ENCODE measurements at places on chromosomes 5 and 9. TPM values are rescaled to one million over a fixed set of nuclear protein-coding genes. Genes with fewer than 3 reads are reported as not detected.

Gene POU5F2
- total RNA-seq = 3.1 TPM

Gene AQP3
- 1.9 TPM for total RNA-seq

Gene GOLM1
- total RNA-seq = 72.0 TPM

Gene JAKMIP2
- 1.4 TPM for total RNA-seq

Gene LCN1
- not detected for total RNA-seq

Gene SH3PXD2B
- total RNA-seq = 46.7 TPM

Gene PRUNE2
- total RNA-seq = 122 TPM

Gene PTGDS
- total RNA-seq = 27.6 TPM

Gene TIMD4
- not detected for total RNA-seq

Gene LHX2
- not detected for total RNA-seq

Gene PCDHAC2
- total RNA-seq = not detected

Gene MSX2
- under 0.01 TPM for total RNA-seq

DNA sequence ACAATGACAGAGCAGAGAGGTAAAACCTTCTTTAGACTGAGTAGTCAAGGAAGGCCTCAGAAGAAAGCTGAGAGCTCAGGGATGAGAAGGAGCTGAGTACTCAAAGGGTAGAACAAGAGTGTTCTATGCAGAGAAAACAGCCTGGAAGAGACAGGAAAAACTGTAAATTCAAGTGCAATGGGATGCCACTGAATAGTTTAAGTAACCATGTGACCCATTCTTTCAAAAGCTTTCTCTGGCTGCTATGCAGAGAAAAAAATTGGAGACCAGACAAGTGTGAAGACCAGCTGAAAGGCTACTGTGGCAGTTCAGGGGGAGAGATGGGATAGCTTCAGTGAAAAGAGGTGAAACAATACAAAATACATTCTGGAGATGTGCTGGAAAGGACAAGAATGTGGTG lies 61.3 kb upstream of the RNF38 start:
- peak; percentile 56 for DNase-seq

DNA sequence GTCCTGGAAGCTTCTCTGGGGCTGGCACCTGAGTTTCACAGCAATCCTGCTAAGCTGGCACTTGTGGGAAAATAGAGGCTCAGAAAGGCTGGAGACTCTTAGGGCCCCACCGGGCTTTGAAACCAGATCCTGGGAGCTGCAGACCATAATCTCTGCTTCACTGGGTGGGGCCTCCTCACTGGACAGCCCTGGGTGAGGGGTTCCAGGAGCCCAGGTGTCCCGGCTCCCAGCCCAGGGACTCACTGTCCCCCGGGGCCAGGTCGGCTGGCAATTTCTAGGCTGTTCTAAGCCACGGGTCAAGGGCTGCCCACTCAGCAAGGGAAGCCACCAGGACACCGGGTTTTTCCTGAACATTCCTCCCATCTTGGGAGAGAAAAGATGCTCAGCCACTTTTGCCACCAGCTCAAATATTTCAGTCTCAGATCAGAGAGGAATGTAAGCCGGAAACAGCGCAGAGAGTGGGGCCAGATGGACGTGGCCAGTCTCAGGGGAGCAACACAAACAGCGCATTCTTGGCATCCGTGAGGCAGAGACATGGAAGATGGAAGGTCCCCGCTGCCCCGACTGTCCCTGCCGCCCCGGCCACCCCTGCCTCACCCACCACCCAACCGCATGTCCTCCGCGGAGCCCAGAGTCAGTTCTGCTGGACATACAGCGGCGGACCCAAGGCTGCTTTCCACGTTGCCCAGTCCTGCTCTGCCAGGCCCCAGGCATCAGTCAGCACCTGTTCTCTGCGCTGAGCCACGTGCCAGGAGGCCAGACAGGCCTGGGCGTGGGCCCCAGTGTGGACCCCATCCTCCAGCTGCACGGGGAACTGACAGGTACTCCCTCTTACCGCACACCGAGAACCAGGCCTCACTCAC lies 72.6 kb downstream of the VAV2 start:
- no peak for DNase-seq

DNA sequence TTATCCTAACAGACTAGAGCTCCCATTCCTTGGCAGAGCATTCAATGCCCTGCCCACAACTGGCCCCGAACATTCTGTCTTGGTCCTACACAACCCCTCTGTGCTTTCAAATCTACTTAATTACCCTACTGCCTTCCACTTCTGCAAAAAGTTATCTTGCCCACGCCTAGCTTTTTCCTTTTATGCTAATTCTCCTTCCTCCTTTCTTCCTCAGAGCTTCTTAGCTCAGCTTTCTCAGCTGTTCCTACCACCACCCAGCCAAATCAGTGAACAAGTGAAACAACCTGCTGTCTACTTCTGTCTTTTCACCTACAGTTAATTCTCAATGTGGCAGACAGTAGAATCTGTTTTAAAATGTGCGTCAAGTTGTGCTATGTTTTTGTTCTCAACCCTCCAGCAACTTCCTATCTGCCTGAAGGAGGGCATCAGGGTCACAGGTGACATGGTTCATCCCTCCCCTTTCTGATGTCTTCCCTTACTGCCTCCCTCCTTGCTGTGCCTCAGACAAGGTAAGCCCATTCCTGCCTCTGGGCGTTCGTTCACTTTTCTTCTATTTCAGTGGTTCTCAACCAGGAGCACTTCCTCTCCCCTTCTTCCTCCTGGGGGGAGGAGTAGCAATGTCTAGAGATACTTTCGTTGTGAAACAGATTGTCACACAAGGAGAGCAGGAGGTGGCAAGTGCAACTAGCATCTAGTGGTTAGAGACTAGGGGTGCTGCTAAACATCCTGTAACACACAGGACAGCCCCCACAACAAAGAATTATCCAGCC lies 1.3 kb upstream of the REEP5 start:
- no peak for DNase-seq

DNA sequence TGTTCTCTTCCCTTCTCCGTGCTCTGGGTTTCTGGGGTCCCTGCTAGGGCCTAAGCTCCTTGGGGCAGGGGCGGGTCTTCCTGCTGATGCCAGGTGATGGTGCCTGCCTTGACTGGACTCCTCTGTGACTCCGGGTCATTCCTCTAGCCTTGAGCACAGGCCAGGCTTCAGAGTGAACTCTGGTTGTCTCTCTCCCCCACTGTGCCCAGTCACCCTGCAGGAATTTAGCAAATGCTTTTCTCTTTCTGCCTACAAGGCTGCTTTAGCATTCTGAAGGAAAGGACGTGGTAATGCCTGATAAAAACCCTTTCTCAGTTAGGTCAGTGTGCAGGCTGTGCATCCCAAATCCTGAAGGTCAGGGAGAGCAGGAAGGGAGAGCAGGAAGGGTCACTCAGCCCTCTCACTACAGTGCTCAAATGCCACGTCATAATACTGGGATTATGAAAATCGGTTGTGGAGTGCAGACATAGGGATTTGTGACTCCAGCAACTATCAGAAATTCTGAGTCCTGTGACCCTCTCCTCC lies 2.7 kb downstream of the CXCL14 start:
- DNase-seq = peak; percentile 19

GRCh38 chr5:98637557-98637956 lies 135.9 kb upstream of the RGMB start:
- no peak for DNase-seq

GRCh38 chr5:14211818-14212803 lies 69.0 kb downstream of the TRIO start:
- no peak for DNase-seq

GRCh38 chr9:5892456-5893133 lies 1.9 kb downstream of the MLANA start:
- no peak for DNase-seq

GRCh38 chr5:103402851-103403250 lies 144.3 kb downstream of the MACIR start:
- no peak for DNase-seq

GRCh38 chr9:108224716-108225115 lies 631.1 kb downstream of the ACTL7B start:
- DNase-seq = no peak

- no peak for DNase-seq
These were observed 228.3 kb downstream of the IRX2 start for GRCh38 chr5:2523180-2523579.

DNA sequence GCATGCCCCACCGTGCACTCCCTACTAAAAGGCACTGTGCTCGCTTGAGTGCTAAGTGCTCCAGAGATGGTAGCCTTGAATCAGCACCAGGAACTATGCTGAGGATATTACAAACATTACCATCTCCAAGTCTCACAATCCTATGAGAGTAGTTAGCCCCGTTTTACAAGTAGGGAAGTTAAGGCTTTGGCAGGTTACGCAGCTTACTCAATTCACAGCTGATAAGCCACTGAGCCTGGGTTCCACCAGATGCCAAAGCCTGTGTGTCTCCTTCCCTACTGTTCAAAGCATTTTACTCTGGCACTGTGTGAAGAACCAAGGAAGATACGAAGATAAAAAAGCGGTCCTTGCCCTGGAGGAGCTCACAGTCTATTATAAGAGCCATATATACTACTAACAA lies 216.2 kb downstream of the EBF1 start:
- DNase-seq = no peak

- DNase-seq = peak; percentile 39
These were observed 756.4 kb upstream of the DMAC1 start for GRCh38 chr9:8555762-8556500.

DNA sequence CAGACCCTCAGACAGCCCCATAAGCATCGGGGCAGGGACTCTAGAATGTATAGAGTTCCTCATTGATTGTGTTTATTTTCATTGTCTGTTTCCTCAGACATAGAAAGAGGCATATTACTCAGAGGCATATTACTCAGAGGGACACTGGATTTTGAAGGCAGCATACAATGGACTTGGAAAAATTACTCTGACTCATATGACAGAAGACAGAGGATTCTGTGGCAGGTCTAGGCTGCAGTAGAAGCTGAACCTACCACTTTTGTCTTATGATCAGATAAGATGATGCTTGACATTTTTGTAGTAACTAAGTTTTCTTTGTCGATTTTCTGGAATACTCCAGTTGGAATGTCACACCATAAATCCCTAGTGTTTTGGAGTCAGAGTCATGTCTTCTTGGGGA lies 105.2 kb downstream of the ST8SIA4 start:
- DNase-seq = peak; percentile 71

GRCh38 chr9:9117866-9118265 lies 1318.3 kb upstream of the DMAC1 start:
- DNase-seq = no peak

DNA sequence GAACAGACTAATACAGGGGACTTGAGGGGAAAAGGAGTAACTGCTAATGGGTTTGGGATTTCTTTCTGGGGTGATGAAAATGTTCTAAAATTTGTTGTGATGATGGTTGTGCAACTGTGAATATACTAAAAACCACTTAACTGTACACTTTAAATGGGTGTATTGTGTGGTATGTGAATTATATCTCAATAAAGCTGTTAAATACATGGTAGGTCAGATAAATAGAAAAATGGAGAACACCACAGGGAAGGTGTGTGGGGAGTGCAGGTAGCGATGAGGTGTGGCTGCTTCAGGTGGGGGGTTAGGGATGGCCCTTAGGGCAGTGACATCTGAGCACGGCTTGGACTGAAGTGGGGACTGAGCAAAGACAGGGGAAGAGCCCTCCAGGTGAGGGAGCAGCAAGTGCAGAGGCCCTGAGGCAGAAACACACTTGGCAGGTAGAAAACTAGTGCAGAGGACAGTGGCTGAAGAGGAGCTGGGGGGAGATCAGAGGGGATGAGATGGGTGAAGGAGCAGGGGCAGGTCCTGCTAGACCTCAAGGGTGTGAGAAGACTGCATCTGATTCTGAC lies 20.9 kb downstream of the EEIG1 start:
- no peak for DNase-seq

- DNase-seq = no peak
These were observed 114.2 kb downstream of the FEM1C start for GRCh38 chr5:115430374-115430773.

GRCh38 chr5:38453506-38453905 lies 102.9 kb downstream of the LIFR start:
- DNase-seq = no peak

GRCh38 chr9:137333016-137333671 lies 31.1 kb upstream of the NRARP start:
- DNase-seq = no peak

DNA sequence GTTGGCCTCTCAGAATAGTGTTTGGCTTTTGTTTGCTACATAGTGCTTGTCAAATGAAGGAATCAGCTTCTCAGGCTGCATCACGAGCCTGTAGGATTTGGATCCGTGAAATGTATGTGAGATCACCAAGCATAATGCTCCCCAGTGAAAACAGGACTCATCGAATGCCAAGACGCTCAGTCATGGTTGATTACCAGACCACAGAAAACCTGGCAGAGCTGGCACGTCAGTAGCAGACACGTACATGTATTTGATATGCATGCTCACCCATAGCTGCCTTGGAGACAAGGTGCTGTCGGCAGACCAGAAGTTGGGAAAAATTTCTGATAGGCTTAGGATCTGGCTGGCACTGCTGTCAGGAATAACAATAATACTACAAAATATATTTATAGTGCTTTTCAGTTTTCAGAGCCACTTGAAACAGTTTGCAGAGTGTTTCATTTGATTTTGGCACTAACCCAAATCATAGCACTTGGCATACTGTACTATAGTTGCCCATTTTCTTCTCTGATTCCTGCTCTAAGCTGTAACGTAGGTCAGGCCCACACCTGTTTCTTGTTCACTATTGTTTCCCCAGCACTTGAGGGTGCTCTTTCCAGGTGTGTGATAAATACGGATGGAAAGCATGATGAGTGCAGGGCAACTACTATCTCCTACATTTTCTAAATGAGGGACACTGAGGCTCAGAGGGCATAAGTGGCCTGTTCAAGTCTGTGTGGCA lies 226.1 kb downstream of the NR3C1 start:
- peak; percentile 99 for DNase-seq

- DNase-seq = peak; percentile 52
These were observed 125.3 kb downstream of the DPYSL3 start for GRCh38 chr5:147384346-147385193.
